ENCODE measurements at places on chromosomes 5 and 9.

DNA sequence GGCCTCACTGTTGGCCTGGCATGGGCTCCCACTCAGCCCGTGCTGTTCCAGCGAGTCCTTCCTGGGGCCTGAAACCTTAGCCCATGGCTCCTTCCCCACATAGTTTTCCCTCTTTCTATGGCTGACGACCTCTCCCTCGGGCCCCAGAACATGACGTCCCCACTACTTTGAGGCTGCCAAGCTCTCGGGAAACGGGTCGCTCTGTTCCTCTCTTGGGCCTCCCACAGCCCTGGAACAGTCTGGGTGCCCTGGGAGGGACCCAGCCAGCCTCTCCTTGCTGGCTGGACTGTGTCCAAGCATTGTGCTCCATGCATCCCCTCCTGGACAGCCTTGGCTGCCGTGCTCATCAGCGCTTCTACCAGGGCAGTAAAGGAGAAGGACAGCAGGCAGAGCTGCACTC lies 118.3 kb downstream of the SYK start:
- no peak for DNase-seq

DNA sequence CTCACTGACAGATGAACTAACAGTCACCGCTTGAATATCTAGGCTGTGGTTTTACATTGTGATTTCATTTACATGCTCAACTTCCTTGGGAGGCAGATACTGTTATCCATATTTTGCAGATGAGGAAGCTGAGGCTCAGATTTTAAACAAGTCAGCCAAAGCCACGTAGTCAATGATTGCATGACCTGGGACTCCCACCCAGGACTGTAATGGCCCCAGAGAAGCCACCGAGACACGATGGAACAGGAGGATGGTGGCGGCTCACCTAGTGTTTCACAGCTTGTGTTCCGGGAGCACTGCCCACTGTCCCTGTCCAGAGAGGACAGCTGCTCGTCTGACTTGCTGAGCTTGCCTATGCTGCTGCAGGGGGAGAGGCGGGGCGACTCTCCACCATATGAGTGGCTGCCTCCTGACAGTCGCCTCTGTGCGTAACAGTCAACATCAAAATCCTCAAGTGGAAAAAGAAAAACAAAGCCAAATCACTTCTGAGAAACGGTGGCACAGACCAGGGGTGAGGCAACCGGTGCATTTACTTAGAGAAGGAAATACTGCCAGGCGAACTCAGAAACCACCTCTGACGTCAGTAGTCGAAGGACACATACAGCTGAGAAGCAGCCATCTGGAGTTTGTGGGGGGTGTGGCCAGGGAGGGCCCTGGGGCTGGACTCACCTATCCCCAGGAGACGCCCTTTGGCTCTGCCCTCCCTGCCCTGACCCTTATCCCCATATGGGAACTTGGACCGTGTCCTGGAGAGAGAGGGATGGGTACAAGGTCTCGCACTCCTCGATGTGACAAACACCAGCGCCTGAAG lies 82.5 kb downstream of the PRRT1B start:
- DNase-seq: no peak

DNA sequence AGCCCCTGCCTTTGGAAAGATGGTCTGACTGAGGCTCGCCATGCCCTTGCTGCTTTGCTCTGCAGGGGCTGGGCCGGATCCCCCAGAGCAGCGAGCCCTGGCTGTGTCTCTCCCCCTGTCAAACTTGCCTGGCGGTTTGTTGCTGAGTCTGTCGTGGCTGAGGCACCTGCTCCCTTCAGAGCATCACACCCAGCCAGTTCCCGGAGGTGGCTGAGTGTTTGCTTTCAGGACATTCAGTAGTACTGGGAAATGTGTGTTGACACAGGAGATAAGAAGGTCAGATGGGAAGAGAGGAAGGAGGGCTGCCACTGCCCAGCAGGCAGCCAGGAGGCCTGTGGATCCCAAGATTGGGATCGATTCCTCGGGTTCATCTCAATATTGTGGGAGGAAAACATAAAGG lies 62.9 kb downstream of the GADD45G start:
- no peak for DNase-seq

GRCh38 chr9:36987891-36988290 lies 46.2 kb downstream of the PAX5 start:
- DNase-seq: no peak

DNA sequence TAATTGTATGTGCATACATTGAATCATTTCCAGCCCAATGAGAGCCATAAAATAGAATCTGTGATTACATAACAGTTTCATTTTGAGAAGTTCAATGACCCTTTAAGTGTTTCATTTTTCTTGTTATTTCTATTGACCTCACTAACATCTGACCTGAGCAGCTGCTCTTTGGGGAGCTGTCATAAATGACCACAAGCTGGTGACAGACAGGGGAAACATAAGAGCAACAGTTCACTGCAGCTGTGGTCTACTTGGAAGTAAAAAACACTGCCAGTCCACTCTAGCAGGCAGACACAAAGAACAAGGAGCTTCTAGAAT lies 265.4 kb downstream of the DTWD2 start:
- no peak for DNase-seq

DNA sequence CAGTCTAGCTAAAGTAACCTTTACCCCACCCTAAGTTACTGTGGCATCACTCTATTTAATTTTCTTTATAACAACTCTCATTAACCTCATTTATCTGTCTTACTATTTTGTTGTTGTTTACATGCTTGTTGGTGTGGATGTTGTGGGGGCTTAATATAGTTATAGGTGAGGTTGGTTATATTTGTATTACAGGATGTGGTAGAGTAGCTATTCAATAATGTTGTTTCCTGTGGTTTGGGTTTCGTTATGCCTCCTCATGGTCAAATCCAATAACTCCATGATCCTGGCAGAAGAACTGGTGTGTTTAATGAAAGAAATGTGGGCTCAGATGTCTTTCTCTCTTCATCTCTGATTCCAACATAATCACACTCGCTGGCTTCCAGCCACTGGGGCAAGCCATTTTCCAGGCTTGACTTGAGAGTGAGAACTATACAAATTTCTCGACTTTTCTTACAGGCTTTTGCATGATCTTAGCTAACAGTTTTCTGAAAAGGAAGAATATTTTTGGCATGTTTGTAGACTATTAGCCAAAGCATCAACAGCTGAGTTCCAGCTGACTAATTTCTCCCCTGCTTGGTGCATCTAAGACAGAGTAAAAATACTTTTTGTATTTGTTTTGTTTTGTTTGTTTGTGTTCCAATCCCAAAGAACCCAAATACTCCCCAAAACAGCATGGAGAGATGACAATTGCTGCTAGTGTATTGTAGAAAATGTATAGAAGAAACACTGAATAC lies 303.7 kb upstream of the PAPPA start:
- no peak for DNase-seq

DNA sequence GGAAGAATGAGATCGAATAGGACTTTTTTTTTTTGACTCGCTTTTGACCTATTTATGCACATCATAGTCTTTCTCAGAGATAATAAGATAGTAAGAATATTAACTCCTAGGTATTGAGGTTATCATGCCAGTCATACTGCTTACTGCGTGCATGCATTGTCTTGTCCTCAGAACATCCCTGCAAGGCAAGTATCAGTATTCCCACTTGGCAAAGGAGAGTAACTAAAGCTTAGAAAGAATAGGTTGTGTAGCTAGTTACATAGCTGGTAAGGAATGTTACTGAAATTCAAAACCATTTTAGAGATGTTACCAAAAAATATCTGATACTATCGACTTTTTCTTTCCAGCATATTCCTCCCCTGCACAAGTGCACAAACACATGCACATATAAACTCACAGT lies 296.1 kb upstream of the CLINT1 start:
- no peak for DNase-seq

DNA sequence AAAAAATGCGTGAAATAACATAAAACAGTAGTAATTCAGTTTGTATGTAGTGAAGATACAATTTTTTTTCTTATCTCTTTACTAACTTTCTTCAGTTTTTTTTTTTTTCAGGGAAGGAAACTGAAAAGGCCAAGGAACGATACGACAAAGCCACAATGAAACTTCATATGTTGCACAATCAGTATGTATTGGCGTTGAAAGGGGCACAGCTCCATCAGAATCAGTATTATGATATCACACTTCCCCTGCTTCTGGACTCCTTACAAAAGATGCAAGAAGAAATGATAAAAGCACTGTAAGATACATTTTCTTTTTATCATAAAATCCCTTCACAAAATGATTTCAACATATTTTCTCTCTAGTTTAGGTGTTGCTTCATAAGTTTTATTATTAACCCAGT lies 120.0 kb downstream of the FER start:
- DNase-seq: no peak

DNA sequence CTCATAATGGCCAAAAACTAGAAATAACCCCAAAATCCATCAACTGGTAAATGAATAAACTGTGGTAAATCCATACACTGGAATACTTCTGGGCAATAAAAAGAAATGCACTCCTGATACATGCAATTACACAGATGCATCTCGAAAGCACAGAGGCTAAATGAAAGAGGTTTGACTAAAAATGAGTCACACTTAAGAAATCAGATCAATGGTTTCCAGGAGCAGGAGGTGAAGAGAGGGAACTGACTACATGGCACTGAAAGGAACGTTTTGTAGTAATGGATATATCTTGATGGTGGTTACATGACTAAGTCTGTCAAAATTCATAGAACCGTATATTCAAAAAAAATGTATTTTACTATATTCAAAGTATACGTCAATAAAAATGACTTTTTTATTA lies 42.4 kb downstream of the STRBP start:
- no peak for DNase-seq

DNA sequence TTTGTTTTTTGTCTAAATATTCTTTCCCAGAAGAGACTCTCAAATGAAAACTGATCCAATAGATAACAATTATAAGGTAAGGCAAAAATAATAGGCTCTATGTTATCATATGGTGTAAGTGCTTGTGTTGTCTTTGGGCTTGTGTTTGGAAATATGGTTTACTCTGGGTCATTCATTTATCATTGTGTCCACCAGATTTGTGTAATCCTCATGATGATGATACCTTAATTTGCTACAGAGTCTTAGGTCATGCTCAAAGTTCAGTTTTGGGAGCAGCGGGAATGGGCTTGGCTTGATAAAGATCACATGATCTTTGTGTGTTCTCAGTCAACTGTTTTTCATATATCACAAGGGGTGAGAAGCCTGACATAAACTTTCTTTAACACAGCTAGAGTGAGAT lies 34.2 kb downstream of the PLPPR1 start:
- DNase-seq: no peak

DNA sequence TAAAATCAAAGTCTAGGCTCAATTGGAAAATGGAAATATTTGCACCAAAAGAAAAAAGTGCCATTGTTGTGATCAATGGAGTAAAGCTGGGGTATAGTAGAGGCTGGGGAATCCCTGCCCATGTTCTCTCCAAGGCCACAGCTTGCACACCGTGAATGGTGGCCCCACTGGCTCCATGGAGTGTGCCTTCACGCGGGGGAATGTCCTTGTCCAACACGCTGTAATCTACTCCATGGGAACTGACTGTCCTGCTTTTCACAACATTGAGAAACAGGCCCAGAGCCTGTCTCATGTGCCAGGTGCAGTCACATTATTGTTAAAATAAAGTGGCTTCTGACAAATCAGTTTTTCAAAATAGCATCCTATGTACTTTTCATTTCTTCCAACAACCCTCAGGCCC lies 33.1 kb upstream of the ITGA2 start:
- DNase-seq: no peak

GRCh38 chr5:9544502-9545135 lies 1.3 kb downstream of the SEMA5A start:
- DNase-seq: peak; percentile 50

DNA sequence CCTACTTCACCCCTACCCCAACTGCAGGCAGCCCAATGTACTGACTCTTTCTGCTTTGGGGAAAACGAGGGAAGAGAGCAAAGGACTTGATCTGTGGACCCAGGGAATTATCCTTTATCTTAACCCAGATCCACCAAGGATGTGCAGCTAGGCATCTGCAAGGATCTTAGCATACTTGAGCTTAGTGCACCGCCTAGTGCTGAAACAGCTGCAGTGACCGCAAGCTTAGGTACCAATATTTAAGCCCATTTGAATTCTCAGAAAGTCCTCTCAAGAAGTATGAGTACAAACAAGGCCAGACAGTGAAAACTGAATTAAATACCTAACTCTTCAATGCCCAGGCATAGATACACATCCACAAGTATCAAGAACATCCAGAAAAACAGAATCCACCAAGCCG lies 576.7 kb upstream of the ADAMTS16 start:
- DNase-seq: no peak

DNA sequence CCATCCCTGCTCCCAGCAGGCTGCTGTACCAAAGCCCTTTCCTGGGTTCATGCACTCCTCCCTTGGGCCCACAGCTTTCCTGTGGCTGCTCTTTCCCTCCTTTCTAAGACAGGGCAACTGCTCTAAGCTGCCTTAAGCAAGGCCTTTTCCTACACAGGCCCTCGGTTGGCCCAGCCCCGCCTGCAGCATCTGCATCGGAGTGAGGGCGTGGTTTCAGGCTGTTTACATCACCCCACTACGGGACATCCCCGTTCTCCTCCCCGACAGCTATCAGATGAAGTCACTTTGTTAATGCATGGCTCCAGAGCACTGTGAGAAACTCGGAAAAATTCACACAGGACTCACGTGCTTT lies 3.4 kb downstream of the DPH7 start:
- DNase-seq: no peak

- no peak for DNase-seq
Measured at GRCh38 chr5:142736247-142736632, 33.9 kb upstream of the ARHGAP26 start.

GRCh38 chr5:153511622-153512021 lies 21.2 kb downstream of the GRIA1 start:
- DNase-seq: no peak

GRCh38 chr5:111734013-111734412 lies 23.0 kb downstream of the NREP start:
- no peak for DNase-seq

DNA sequence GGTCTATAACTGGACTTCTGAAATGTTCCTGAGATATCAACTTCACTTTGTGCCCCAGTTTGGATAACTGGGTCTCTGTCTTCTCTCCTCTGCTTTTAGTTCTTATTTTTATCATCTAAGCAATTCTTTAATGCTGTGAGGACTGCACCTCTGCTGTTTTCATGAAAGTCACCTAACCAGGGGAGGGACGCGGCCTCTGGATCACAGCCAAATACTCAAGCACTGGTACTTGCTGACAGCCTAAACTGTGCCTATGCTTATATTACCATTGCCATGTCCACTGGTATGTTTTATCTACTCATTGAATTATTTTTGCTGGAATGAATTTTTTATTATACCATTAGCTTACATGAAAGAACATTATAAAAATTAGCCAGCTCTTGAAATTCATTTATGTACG lies 674.0 kb downstream of the DMRTA1 start:
- DNase-seq: no peak

- no peak for DNase-seq
Measured at GRCh38 chr5:107578051-107578635, 92.6 kb downstream of the EFNA5 start.

- DNase-seq: no peak
Measured at GRCh38 chr5:104084896-104085295, 522.3 kb upstream of the NUDT12 start.

- no peak for DNase-seq
Measured at GRCh38 chr9:108751369-108751768, 104.4 kb downstream of the ACTL7B start.

DNA sequence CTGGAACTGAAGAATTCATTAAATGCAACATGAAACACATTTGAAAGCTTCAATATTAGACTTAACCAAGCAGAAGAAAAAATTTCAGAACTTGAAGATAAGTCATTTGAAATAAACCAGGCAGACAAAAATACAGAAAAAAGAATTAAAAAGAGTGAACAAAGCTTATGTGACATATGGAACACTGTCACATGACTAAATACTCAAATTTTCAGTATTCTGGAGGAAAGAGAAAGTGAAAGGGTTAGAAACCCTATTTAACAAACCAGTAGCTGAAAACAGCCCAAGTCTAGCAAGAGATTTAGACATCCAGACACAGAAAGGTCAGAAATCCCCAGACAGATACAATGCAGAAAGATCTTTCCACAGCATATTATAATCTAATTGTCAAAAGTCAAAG lies 37.1 kb upstream of the SH3TC2 start:
- DNase-seq: no peak
